ENCODE measurements at places on chromosomes 12 and 14.

DNA sequence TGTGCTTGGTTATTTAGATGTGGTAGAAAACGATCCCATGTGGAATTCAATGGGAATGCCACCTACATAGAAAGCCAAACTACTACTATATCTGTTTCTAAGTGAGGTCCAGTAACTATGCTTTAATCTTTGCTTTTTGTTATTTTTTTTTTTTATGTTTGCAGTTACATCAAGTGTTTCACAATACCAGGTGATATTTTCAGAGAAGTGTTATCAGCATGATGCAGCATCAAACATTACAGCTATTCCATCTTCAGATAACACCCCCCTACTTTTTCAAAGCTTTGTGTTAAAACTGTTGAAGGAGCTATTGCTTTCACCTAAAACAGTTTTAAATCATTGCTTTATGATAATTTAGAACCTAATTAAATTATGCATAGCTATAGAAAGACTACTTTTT is 163.8 kb upstream of the SLC16A7 start:
- no peak for DNase-seq

- DNase-seq: no peak
These were observed 36.2 kb downstream of the VDR start for GRCh38 chr12:47868552-47869031.

GRCh38 chr12:105090361-105090760 is 6.1 kb upstream of the ALDH1L2 start:
- DNase-seq: no peak

DNA sequence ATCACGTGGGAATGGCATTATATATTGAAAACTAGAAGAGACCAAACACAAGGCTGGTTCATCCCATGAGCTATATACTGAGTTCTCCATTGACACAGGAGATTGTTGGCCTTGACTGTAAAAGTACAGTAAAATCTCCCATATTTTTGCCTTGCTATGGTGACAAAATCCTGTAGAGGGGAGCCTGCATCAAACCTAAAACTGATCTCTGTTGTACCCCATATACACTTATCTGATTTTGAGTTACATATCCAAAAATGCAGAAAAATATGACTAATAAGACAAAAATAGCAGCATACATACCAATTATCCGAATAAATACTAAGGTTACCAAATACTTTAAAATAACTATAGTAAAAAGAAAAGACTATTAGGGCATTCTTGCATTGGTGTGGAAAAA is 60.4 kb downstream of the TMTC3 start:
- DNase-seq: no peak

- no peak for DNase-seq
These were observed 5.9 kb downstream of the TBX3 start for GRCh38 chr12:114678028-114678427.

DNA sequence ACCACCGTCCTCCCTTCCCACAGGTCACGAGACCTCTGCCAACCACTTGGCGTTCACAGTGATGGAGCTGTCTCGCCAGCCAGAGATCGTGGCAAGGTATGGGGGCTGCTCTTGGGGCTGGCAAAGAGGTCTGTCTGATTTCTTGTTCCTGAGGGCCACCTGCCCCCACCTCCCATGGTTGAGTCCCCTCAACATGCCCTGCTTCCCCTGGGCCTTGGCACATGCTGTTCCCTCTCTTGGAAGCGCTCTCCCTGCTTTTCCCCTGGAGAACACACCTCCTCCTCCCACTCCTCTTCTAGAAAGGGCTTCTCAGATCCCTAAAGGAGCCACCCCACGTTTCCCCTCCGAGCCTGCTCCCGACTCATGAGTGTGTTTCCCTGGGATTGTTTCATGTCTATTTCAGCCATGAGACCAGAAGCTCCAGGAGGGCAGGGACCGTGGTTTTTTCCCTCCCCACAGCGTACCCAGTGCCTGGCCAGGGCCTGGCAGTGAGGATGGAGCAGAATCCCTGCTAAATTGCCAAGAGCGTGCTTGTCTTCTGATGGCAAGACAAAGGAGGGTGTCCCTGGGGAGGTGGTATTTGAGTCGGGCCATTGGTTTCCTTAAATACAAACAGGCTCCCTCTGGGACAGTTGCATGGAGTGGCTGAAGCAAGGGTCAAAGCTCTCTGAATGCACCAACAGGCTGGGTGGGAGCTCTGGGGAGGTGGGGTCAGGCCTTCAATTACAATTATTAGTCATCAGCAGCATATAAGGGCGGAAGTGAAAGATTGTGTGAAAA is 34.1 kb downstream of the CYP46A1 start:
- no peak for DNase-seq

- DNase-seq: no peak
These were observed 1.8 kb upstream of the DDX47 start for GRCh38 chr12:12811343-12811742.

DNA sequence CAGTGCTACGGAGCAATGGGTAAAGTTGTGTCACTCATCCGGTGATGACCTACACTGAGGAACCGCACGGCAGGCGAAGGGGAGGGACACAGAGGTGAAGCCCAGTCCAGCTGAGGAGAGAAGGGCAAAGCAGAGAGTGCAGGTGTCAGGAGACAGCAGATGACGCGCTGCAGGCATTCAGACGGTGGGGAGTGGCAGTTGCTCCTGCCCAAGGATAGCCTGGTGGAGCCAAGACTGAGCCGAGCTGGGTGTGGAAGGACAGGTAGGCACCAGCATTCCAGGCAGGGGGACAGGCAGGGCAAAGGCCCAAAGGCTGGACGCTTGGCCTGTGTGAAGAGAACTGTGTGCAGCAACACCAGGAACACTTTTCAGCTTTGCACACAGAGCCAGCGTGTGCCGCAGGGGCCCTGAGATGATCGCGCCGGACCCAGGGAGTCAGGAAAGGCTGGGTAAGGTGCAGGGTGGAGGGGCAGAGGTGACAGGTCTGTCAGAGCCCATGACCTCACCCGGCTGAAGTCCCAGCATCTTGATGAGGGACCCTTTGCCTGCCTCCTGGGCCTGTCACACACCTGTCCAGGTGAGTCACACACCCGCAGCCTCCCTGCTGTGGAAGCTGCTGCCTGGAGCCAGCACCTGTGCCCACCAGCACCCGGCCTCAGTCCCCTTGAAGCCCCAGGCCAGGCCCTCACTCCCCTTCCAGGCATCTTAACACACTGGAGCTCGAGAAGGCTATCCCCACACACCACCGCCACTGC is 48.4 kb downstream of the TSPAN11 start:
- no peak for DNase-seq

- no peak for DNase-seq
These were observed 17.4 kb downstream of the FOXN3 start for GRCh38 chr14:89399594-89400068.

GRCh38 chr12:128388461-128389000 is 121.6 kb downstream of the TMEM132C start:
- no peak for DNase-seq

- DNase-seq: peak; percentile 59
These were observed 545.1 kb upstream of the ATP2B1 start for GRCh38 chr12:90253674-90254181.

DNA sequence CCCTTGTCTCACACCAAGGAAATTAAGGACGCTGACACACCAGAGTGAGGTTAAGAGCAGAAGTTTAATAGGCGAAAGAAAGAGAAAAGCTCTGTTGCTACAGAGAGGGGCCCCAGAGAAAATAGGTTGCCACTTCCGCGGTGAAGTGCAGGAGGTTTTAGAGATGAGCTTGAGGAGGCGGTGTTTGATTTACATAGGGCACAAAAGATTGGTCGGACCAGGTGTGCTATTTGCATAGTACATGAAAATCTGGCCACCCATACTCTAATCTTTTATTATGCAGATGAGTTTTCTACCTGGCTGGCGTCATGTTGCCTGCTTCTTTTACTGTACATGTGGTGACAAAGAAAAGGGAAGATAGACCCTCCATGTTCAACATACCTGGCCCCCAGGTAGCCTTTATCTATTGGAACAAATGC is 23.3 kb upstream of the MYF6 start:
- no peak for DNase-seq

GRCh38 chr14:87754520-87755223 is 238.3 kb downstream of the GALC start:
- no peak for DNase-seq

DNA sequence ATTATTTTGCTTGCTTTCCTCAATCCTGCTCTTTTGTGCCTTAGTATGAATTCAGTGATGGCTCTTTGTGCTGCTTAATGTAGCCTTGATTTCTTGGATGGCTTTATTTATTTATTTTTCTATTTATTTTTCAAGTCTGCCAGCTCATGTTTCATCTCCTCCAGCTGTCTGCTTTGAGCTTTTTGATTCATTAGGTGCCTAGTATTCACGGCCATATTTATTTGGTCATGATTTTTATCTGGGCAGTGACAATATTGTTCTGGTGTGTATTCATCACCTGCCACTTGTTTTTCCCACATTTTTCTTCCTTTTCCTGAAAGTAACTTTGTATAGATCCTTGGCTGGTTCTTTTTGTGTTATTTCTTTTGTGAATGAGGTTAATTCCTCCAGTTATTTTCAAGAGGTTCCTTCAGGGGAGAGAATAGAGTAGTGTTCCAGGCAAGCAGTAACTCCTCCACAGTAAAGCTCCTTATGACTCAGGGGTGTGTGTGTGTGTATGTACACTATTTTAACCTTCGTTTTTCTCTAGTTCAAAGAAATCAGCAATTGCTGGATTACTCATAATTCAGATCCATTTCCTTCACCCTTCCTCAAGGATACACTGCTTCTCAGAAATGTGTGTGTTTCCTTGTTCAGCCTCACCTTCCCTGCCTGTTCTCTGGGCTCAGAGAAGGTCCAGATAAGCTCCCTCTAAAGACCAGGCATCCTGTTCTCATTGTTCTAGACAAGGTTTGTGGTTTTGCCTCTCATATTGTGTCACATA is 51.6 kb upstream of the PMCH start:
- DNase-seq: no peak

DNA sequence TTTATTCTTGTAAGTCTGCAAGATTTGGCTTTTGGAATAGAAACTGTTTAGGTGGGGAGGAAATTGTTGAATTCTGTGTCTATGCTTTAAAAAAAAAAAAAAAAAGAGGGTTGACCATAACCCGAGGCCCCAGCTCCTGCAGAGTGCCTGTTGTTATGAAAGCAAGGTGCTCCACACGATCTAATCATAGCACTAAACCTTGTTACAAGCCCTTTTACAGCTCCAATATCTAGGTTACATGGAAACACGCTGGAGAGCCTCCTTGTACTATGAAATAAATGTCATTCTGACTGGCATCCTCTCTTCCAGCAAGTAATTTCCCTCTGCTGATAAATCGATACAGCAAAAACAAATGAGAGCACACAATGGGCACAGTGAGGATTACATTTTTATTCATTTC is 303.1 kb upstream of the SOX5 start:
- DNase-seq: no peak

- no peak for DNase-seq
These were observed 208.8 kb downstream of the VRK1 start for GRCh38 chr14:97005934-97006333.

- no peak for DNase-seq
These were observed 28.8 kb downstream of the DIO3 start for GRCh38 chr14:101590062-101590461.

DNA sequence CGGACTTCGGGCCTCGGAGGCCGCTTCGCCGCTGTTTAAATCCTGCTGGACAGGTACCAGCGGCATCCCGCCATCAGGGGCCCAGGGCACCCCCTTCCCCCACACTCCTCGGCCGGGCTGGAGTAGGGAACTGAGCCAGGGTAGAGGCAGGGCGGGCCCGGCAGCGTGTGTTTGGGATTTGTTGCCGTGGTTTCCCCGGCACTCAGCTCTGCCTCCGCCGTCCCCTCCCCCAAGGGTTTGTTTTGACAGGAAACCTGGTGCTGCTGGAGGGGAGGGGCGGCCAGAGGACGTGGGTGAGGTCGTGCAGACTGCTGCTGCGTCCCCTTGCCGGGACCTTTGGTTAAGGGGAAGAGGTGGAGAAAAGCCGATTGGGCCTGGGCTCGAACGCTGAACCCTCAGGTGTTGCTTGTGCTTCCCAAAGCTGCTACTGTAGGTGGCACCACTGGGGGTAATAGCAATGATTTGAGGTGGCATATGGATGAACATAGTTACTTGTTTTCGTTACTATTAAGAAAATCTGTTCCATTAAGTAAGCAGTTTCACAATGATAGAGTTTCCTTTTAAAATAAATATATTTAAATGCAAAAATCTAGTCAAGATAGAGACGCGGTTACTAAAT is 778 bp downstream of the TCP11L2 start:
- peak; percentile 83 for DNase-seq

DNA sequence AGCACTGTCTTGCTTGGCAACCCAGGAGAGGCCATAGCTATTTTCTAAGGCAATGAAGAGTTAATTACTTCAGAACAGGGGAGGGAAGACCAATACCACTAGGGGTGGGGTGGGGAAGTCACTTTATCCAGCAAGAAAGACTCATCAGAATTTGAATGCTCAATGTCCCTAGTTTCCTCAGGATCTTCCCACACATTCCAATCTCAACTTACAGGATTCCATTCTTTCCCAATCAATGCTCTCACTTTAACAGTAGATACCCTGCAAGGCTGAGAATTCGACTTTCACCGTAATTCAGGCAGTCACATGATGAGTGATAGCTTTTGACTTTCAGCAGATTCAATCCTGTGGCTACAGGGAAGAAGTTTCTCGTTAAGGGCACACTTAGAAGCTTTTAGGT is 526.6 kb upstream of the SEL1L start:
- no peak for DNase-seq

DNA sequence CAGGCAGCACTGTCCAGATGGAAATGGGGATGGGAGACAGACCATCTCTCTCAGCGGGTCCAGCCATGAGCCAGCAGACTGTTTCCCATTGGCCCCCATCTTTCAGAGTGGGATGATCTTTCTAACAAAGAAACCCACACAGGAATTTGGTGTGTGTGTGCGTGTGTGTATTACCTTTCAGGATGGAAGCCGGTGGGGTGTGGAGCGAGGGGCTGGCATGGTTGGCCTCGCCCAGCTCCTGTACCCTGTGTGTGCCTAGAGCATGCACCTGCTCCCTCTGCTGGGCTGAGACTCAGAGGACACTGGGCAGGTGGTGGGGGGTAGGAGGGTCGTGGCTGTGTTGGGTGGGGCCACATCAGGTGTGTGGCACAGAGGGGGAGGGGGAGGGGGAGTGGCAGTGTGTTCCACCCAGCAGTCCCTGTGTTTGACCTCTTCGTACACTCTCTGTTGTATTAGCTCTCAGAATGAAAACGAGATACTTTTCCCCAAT is 33.0 kb upstream of the TSPAN9 start:
- DNase-seq: no peak

- no peak for DNase-seq
These were observed 344.2 kb downstream of the ATP23 start for GRCh38 chr12:58285551-58285950.

DNA sequence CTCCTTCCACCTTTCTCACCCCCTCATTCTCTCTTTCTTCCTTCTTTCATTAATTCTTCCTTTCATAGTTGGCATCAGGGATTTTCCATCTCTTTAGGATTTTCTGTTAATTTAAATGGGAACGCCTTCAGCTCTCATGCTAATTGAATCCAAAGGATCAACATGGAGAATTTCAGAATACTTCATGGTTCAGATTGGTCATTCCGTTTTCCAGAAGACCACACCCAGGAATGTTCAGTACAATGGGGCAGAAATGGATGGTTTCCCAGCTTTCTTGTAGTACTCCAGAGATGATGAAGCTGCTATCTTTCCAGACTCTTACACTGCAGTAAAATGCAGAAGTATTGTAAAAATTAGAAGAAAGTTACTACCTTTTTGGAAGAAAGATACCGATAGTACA is 440.0 kb downstream of the DAD1 start:
- no peak for DNase-seq

GRCh38 chr12:108102363-108102762 is 26.7 kb upstream of the WSCD2 start:
- no peak for DNase-seq
